Neural crest cell (in vitro differentiated cells): ENCODE measurements at places on chromosomes 1 and 21. TPM values are rescaled to one million over a fixed set of nuclear protein-coding genes. Genes with fewer than 3 reads are reported as not detected.
A peak's percentile ranks its signal among the peaks of the same experiment; 100 is the strongest.

TSPAN1 gene
- total RNA-seq: not detected in 2 replicates

SPATC1L gene
- 27.5 and 28.1 TPM in 2 replicates for total RNA-seq

C8B gene
- total RNA-seq: not detected in 2 replicates

GRCh38 chr1:170881268-170882265 lies 53.8 kb upstream of the MROH9 start:
- H3K36me3 ChIP-seq: no peaks in the 10 kb centered on the region
- peaks cover 9% of the 10 kb centered on the region for H3K4me1 ChIP-seq
- no peaks in the 10 kb centered on the region for H3K27me3 ChIP-seq

DNA sequence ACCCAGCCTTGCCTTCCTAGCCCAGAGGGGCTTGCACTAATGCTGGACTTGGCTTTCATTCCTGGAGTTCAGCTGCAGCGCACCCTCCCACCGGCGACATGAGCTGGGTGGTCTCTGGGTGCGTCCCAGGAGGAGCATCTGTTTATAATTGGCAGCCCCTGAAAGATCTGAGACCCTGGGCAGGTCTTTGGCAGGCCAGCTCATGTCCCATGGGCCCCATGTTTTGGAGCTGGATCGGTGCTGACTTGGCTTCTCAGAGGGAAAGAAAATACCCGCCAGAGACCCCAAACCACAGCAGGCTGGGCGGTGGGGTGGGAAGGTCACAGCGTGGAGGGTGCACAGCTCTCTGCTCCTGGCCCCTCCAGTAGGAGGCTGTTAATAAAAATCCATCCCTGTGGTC lies 29.3 kb downstream of the DHRS3 start:
- no peaks in the 10 kb centered on the region for H3K4me1 ChIP-seq
- no peak overlapping the region for H3K27ac ChIP-seq
- no peak for DNase-seq
- H3K27me3 ChIP-seq: peaks cover 12% of the 10 kb centered on the region
- no peaks in the 10 kb centered on the region for H3K36me3 ChIP-seq

- H3K36me3 ChIP-seq: no peaks in the 10 kb centered on the region
- peak overlapping the region; percentile 69 for H3K27ac ChIP-seq
- peaks cover 17% of the 10 kb centered on the region for H3K4me1 ChIP-seq
- peak; percentile 43 for DNase-seq
- H3K27me3 ChIP-seq: no peaks in the 10 kb centered on the region
Measured at GRCh38 chr1:198788561-198789064, 149.8 kb downstream of the PTPRC start.
